ENCODE measurements at places on chromosomes 4 and X.

GRCh38 chr4:8473198-8473919, 32.8 kb downstream of the TRMT44 start:
- no peak for DNase-seq

GRCh38 chr4:11805842-11806241, 377.1 kb upstream of the HS3ST1 start:
- no peak for DNase-seq

DNA sequence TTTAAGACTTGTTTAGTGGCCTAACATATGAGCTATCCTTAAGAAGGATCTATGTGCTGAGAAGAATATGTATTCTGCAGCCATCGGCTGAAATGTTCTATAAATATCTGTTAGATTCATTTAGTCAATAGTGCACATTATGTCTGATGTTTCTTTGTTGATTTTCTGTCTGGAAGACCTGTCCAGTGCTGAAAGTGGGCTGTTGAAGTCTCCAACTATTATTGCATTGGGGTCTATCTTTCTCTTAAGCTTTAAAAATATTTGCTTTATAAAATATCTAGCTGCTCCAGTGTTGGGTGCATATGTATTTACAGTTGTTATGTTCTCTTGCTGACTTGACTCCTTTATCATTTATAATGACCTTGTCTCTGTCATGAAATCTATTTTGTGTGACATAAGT, 9.4 kb upstream of the BLTP1 start:
- DNase-seq, result no peak

GRCh38 chrX:132822634-132823012, 135.8 kb downstream of the HS6ST2 start:
- no peak for DNase-seq

DNA sequence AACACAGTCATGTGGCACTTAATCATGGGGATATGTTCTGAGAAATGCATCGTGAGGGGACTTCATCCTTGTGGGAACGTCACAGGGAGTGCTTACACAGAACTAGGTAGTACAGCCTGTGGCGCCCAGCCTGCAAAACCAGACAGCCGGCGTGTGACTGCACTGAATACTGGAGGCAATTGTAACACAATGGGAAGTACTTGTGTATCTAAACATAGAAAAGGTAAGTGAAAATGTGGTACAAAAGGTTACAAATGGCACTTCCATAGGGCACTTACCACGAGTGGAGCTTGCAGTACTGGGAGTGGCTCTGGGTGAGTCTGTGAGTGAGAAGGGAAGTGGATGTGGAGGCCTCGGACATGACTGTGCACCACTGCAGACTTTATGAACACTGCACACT, 5.2 kb downstream of the TLR3 start:
- DNase-seq, result no peak

- DNase-seq, result no peak
Observed at GRCh38 chrX:49901048-49901447, 21.3 kb upstream of the CLCN5 start.

- DNase-seq, result no peak
Observed at GRCh38 chr4:185965426-185966384, 103.3 kb upstream of the TLR3 start.

DNA sequence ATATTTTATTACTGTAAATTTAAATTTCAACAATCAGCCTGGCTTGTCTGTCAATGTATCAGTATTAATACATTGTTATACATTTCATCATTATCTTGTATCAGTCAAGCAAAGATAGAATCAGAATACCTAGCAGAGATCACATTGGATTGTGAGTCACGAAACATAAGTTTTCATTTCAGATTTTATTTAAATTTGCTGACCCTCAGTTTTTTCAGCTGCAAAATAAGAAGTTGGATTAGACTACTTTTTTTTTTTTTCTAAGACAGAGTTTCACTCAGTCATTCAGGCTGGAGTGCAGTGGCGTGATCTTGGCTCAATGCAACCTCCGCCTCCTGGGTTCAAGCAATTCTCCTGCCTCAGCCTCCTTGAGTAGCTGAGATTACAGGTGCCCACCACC, 33.4 kb upstream of the NKX3-2 start:
- DNase-seq, result no peak

- DNase-seq, result no peak
Observed at GRCh38 chrX:11429538-11430085, 136.4 kb downstream of the AMELX start.
